ENCODE measurements at places on chromosomes 3 and 15.
A peak's percentile ranks its signal among the peaks of the same experiment; 100 is the strongest.

DNA sequence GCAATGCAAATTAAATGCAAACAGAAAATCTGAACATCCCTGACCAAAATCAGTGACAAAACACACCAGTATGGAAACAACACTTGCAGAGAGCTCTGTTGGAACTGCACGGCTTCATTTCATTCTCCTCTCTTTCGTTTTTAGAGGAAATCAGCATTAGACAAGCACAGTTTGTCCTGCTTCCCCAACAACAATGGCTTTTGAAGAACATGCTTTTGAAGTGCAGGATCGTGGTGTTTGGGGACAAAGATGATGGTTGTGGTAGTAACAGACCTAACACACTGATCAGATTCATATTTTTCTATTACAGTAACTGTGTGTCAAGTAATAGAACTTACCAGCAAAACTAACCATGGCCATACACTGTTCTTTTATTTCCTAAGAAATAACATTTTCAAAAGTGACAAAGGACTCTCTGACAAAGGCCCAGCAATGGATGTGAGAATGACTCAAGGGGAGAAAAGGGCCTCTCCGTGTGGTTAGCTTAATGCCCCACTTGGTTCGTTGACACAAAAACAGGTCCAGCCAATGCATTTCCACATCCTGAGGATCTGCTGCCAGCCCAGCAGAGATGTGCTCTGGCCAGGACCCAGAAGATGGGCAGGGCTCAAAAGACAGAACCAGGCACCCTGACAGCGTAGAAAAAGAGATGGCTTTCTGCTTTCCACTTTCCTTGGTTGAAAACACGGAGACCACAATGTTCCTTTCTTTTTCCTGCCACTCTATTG, 84.1 kb downstream of the CCNL1 start:
- DNase-seq = peak; percentile 69

DNA sequence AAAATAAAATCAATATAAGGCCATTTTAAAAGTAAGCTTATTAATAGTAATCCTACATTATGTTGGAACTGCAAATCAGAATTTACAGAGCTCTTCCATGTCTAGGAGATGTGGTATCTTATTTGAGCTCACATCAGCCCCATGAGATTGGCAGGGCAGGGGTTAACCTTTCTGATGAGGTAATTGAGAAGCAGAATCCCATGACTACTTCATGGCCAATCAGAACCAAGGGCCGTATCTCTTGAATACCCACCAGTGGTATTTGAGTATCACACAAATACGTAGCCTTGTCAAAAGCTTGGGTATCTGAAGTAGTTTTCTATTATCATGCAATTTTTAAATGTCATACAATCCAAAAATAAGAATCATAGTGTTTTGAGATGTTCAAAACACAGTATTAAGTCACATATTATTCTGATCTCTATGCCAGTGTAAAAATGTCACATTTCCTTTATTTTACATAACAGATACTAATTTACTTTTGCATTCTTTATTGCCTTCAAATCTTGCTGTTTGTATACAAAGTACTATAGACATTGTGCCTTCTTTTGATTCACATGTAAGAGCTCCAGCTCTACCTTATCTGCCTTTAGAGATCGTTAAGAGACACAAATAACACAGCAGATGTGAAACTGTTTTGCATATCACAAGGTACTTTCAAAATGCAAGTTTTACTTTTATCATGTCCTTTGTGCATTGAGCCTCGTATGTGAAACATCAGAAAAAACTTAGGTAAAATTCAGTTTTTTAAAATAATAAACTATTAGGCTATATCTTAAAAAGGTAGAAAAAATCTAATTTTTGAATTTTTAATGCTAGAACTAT, 251.7 kb upstream of the GOLGA6L4 start:
- no peak for DNase-seq

DNA sequence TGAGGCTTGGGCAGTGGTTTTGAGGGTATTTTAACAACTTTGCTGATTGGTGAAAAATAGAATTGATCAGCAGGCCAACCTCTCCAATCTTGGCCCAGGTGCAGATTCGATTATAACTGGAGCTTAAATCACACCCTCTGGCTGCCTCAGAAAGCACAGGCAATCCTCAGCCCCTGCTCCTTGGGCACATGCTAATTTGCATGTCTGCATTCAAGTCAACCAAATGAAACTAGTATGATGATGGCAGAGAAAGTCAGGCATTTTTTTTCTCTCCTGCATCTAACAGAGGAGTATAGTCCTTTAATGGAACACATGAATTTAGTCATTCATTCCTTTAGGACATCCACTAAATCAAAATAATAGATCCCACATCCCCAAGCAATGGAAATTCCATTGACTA, 16.8 kb upstream of the NMNAT3 start:
- DNase-seq = no peak

DNA sequence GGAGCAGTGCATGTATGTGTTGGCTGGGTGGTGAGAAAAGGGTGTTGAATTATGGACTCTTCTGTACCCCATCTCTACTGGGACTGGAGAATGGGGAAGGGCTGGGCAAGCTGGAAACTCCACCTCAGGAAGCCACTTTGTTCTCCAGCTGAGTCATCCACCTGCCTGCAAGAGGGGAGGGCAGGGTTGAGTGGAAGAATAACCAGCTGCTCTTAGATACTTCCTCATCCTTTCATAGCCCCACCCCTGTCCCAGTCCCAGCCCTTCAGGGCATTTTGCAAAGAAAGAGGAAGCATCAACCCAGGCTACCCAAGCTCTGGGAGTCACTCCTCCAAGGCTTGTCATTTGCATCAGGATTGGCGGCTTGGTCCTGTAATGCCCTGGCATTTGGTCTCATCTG, 33.1 kb downstream of the RAB11A start:
- peak; percentile 14 for DNase-seq

DNA sequence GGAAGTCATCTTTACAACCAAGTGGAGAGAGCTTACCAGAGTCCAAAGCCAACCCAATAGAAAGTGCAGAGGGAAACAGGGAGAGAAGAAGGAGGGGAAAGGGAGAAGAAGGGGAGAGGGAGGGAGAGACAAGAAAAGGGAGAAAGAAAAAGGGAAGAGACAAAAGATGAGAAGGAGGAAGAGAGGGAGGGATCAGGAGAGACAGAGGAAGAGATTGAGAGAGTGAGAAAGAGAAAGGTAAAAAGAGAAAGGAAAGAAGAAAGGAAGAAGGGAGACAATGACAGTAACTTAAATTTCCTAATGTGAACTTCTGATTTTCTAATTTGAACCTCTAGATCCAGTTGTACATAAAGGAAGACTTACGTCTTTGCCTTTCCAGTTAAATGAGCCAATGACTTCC, 20.7 kb upstream of the WNT5A start:
- DNase-seq = no peak

DNA sequence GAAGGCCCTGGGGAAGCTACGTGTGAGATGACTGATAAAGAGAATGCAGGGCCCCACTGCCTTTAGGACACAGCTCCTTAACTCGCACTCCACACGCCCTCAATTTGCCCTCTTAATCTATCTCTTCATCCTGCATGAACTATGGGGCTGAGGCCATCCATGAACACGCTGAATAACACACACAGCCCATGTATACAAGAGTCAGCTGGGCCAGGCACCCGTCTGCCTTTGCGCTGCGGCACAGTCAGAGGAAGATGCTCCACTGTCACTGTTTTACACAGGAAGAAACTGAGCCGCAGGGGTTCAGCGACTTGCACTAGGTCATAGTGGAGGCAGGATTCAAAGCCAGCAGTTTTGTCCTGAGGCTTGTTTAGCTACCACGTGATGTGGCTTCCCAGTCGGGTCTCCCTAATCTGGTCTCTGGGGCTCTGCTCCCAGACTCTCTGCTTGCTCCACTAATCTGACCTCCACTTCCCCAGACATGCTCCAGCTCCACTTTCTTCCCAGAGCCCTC, 43.9 kb downstream of the TLE3 start:
- DNase-seq = no peak

- DNase-seq = no peak
Observed at GRCh38 chr3:135018149-135018923, 223.3 kb downstream of the EPHB1 start.

GRCh38 chr3:193145248-193145647, 95.8 kb upstream of the PLAAT1 start:
- no peak for DNase-seq

DNA sequence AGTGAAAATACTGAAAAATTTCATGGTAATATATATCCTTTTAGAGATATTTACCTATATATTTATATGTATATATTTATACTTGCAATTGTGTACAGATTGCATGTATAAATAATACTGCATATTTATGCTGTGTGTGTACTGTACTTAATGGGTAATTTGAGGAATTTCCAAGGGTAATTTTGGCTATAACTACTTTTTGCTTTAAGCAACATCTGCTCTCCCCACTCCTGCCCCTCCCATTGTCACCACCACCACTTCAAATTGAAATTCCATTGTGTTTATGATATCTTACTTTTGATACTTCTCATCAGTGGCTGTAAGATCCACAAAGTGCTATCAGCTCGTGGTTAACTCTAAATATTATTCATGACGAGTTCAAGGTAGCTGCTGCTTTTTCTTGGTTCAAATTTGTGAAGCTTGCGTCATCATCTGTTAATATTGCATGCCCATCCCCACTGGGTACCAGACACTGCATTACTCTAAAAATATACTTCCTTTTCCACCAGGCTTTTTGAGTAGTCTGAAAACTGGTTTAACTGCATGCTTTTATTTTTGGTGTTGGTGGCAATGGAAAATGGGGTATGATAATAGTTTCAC, 91.7 kb upstream of the MITF start:
- DNase-seq = no peak

GRCh38 chr3:189748046-189748445, 116.9 kb downstream of the TP63 start:
- no peak for DNase-seq

- no peak for DNase-seq
Observed at GRCh38 chr15:89801471-89802195, 13.0 kb downstream of the ANPEP start.

DNA sequence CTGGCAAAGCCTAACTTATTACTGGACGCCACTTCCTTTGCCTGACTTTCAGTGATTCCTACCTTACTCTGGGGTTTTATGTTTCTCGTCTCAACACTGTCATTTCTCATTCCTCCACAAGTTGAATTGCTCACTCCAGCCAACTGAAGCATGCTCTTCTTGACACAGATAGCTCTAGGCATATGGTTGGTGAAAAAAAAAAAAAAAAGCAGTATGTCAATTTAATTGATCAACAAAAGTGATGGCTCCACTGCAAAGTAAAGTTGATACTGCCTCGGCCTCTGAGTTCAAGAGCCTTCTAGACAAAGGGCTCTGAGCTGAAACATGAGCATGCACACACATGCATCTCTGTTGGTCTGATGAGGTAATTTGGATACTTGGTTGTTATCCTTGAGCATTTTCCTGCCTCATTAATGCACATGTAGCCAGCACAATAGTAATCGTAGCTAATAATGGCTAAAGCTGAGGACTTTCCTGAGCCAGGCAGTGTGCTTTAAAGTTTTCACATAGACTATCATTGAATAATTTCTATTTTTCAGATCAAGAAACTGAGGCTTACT, 21.4 kb upstream of the UBE2Q2 start:
- no peak for DNase-seq

GRCh38 chr3:73098873-73099272, 37.4 kb downstream of the EBLN2 start:
- DNase-seq = no peak
